ENCODE measurements at places on chromosomes 5 and 9. TPM values are rescaled to one million over a fixed set of nuclear protein-coding genes. Genes with fewer than 3 reads are reported as not detected.

The CCL27 gene
- total RNA-seq, result not detected

The PCDHB15 gene
- 3.8 TPM for total RNA-seq

The GKAP1 gene
- total RNA-seq, result 0.06 TPM

The DDX4 gene
- total RNA-seq, result not detected

The KIAA0825 gene
- total RNA-seq, result 3.1 TPM

The HSD17B3 gene
- total RNA-seq, result not detected

The FOXD4L4 gene
- 0.06 TPM for total RNA-seq

The TAF11L5 gene
- not detected for total RNA-seq

The STKLD1 gene
- 1.4 TPM for total RNA-seq

Measured in LHCN-M2 (cell line).